NCI-H2107 (cell line): ENCODE measurements at places on chromosomes 13 and 19.
A peak's percentile ranks its signal among the peaks of the same experiment; 100 is the strongest.

DNA sequence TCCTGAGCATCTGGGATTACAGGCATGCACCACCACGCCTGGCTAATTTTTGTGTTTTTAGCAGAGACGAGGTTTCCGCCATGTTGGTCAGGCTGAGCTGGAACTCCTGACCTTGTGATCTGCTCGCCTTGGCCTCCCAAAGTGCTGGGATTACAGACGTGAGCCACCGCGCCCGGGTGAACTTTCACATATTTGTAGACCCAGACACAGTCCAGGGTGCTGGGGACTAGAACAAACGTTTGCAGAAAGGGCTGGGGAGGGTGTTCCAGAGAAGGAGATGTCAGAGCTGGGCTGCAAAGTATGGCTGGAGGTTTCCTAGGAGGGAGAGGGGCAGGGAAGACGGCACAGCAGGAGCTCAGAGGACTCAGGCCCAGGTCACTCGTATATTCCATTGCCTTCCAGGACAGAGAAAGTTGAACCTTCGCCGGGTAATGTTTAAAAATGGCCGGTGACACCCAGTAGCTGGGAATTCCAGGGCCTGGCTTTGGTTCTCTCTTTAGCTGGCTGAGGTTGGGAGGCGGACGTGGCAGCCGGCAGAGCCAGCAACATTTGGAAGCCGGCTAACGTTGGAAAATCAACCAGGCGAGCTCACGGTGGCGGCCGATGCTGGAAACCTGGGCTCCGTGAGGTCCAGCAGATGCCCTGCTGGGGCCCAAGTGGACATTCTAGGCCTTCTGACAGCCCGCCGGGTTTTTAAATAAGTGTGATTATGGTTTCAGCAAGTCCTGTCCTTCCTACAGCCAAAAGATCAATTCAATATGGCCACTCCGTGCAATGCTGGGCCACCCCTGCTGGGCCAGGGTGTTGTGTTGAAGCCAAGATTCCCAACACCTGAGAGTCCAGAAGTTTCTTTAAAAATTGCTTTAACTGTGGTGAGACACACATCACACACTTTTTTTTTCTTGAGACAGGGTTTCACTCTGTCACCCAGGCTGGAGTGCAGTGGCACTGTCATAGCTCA is 41.5 kb downstream of the NFIC start:
- DNase-seq, result no peak

GRCh38 chr13:79227418-79227817 is 178.6 kb downstream of the RBM26 start:
- DNase-seq, result no peak

GRCh38 chr13:98648686-98649085 is 71.8 kb upstream of the STK24 start:
- no peak for DNase-seq

DNA sequence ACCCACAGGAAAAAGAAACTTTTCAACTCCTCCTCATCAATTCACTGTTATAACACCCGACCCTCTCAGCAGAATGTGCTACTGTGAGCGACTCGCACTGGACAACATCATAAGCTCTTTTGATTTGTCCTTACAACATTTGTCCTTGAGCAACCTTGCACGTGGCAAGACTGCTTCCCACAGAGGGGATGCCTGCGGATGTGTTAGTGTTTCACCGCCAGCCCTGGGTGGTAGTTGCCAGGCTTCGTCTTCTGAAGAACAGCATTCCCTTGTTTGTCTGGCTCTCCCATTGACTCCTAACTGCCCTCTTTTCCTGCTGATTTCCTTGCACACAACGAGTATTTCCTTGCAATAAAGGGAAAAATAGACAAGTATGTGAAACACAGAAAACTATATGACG is 111.4 kb upstream of the SLC7A1 start:
- DNase-seq, result no peak

GRCh38 chr19:33432015-33432414 is 58.5 kb downstream of the CEBPG start:
- no peak for DNase-seq

DNA sequence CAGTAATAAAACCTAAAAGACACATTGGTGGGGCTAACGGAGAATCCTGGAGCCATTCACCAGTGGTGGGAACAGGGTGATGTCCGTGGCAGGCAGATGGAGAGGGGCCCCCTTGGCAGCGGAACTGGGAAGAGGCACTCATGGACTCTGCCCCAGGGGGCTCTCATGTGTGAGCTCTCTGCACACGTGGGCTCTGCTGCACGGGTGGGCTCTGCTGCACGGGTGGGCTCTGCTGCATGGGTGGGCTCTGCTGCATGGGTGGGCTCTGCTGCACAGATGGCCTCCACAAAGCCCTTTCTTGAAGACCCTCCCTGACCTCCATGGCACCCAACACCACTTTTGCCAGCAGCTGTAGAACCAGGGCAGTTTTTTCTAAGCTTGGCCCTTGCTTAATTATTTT is 52.3 kb downstream of the PARP4 start:
- no peak for DNase-seq

DNA sequence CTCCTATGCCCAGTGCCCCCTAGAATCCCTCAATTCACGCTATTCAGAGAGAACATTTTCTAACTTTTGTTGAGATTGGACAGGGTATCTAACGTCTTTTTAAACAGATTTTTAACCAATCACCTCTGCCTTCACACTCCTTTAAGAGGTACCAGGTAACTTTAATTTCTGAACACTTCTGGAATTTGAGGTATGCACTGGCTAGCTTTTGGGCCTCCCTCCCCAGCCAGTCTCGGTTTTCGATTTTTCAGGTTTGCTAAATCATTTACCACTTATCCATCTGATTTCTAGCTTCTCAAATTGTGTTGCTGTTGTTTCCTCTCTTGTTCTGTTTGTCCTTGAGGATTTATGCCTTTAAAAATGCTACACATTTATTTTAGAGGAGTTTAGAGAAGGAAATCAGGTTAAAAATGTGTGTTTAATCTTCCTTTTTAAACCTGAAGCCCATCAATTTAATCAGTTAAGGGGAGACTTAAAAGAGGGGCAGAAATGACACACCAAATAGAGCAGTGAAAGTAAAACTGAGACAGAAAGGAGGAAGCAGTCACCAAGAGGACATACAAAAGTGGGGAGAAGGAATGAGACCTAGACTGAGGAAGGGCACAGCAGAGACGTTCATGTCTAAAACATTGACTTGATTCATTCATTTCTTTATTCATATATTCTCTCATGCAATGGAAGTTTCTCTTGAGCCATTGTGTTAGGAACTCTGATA is 139.6 kb upstream of the HTR2A start:
- DNase-seq, result no peak

DNA sequence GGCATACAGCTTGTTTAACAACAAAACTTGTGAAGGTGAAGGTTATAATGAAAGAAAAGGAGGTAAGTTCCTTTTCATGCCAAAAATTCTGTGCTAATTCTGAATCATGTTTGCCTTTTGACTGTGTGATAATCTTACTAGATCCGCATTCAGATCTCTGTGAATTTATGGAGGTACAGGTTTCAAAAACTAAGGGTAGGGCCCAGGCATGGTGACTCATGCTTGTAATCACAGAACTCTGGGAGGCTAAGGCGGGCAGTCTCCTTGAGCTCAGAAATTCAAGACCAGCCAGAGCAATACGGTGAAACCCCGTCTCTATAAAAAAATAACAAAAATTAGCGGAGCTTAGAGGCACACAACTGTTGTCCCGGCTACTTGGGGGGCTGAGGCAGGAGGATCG is 45.9 kb downstream of the PCDH9 start:
- no peak for DNase-seq

DNA sequence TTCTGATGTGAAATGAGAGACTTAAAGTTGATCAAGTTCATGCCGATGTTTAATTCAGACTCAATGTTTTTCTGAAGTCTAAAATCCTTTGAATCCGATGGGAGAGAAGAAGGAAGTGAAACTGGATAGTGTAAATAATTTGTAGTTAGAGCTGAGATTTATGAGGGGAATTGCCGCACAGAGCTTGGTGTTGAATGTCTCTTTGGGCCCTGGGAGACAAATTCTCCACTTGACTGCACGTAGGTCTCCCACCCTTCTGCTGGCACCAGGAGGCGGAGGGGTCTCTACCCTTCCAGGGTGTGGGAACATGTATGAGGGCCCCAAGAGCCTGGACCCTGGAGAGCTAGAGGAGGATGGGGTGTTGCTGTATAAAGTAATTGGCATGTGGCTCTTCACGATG is 140.8 kb upstream of the SERP2 start:
- DNase-seq, result no peak

- no peak for DNase-seq
These were observed 322.8 kb downstream of the ITGBL1 start for GRCh38 chr13:101775267-101775666.

GRCh38 chr19:28184997-28185396 is 1028.0 kb downstream of the UQCRFS1 start:
- DNase-seq, result no peak

- peak; percentile 89 for DNase-seq
These were observed 4.3 kb downstream of the RUVBL2 start for GRCh38 chr19:48997972-48998371.

DNA sequence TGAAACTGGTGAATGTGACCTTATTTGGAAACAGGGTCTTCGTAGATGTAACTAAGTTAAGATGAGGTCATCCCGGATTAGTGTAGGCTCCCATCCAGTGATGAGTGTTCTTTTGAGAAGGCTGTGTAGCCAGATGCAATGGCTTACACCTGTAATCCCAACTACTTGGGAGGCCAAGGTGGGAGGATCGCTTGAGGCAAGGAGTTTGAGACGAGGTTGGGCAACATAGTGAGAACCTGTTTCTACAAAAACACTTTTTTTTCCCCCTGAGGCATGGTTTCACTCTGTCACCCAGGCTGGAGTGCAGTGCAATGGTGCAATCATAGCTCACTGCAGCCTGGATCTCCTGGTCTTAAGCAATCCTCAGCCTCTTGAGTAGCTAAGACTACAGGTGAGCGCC is 36.4 kb downstream of the FBN3 start:
- DNase-seq, result no peak

- no peak for DNase-seq
These were observed 3.2 kb downstream of the SELENOW start for GRCh38 chr19:47781590-47782262.

DNA sequence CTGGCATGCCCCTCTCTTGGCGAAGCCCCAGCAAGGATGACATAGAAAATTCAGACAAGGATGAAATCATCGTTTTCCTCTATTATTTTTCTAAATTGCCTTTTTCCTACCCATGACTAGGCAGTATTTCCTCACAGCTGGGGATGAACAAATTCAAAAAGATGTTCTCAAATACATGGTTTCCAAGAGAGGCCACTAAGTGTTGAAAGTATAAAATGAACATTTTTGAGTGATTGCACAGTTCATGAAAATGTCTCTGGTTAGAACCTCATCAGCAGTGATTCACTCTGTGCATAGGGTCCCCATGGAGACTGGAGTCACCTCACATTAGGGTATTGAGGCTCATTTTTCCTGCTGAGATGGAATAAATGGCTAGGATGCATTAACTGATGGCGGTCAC is 373.7 kb downstream of the DNAJC15 start:
- DNase-seq, result no peak

DNA sequence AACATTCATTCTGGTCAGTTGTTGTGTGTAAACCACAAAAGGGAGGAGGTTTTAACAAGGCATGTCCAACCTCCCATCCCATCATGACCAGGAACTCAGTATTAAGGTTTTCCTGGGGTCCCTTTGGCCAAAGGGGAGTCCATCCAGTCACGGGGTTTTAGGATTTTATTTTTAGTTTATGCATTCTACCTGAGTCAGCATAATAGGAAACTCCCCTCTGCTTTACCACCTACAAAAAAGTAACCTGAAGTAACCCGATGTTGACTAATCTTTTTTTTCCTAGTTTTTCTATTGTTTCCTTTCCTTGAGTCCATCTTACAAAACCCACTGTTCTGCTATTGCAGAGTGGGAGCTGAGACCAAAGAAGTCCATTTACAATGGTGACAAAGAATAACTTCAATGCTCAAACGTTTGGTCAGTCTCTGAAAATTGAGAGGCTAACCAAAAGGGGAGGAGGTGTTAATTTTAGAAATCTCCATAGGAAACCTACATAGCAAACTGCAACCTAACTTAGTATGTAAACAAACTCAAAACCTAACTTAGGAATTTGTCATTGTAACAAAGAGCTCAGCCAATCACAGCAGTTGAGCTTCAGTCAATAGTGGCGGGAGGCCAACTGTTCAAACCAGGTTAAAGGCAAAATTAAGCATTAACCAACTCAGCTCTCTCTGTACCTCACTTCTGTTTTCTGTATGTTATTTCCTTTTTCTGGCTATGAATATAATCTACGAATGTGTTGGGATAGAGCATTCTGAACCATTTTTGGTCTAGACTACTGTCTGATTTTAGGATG is 1954.1 kb downstream of the PCDH9 start:
- no peak for DNase-seq
